ENCODE measurements at places on chromosomes 4 and X.

DNA sequence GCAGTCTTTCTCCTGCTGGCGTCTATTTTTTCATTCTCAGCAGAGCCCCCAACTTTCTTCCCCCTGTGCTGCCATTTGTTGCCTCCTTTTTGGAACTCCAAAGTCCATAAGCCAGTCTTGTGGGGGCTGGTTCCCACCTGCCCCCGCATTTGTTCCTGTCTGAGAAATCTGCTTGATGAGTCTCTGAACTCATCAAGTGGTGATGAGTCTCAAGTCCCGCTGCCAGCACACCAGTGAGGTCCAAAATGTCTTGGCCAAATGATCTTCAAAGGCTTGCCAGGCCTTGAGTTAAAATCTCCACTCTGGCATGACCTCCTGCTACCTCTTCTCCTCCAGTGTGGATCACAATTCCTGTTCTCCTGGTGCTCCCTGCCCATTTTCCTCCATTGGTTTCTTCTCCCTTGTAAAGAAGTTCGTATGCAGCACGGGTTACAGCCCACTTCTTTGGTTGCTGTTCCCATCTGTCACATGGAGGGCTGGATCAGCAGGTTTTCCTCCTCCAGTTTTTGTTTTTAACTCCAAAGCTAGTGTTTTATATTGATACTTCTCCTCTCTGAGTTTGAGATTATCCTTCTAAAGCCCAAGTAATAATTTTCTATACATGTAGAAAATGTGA is 72.7 kb upstream of the LIMCH1 start:
- no peak for DNase-seq

GRCh38 chrX:68822641-68823410 is 6.0 kb upstream of the EFNB1 start:
- no peak for DNase-seq

DNA sequence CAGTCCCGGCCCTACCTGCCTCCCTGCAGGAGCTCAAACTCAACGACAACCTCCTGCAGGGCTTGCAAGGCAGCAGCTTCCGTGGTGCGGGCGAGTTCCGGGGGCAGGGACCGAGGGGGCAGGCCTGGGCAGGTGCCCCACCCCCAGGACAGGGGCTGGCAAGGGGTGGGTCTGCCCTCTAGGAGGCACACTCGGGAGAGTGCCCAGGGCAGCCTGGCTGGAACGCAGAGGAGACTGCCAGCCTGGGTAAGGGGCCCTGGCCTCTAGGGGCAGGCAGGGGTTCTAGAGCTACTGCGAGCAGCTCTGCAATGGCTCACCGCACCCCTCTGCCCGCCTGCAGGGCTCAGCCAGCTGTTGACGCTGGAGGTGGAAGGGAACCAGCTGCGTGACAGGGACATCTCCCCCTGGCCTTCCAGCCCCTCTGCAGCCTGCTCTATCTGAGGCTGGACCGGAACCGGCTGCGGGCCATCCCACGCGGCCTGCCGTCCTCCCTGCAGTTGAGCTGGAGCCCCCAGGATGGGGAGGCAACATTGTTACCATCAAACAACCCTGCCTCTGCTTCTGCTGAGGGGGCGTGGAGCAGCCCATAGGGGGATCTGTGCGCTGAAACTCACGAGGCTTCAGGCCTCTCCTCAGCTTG is 12.1 kb upstream of the HAUS7 start:
- no peak for DNase-seq

- no peak for DNase-seq
Observed at GRCh38 chr4:118284169-118284568, 68.6 kb downstream of the PRSS12 start.

DNA sequence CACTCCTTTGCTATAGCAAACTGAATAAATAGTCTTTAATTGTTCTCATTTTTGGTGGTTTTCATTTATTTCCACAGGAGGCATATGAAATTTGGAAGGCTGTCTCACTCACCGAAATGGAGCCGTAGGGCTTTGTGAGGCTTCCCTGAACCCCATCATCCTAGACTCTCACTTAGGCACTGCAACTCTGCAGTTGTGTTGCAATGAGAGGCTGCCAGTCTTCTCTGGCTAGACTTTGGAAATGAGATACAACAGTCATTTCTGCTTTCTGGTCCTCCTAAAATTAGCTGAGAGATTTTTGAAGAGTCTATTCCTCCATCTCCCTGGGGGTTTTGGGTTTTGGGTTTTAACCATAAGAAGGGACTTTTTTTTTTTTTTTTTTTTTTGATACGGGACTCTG is 146.5 kb downstream of the SH3BGRL start:
- DNase-seq: no peak

DNA sequence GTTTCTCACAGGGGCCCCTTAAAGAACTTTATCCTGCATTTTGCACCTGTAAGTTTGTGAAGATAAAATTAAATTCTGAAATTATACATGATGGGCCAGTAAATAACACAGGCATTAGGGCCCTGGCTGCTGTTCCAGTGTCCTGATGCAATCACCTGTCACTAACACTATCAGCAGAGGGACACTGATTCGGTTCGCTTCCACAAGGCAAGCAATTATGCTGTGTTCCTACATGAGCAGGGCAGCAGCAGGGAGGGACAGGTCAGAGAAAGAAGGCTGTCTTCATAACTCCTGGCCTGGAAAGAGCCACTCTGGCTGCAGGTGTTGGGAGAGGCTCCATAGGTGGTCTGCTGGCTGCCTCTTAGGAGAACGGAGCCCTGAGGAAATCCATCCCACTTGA is 487.3 kb downstream of the MID1IP1 start:
- no peak for DNase-seq

DNA sequence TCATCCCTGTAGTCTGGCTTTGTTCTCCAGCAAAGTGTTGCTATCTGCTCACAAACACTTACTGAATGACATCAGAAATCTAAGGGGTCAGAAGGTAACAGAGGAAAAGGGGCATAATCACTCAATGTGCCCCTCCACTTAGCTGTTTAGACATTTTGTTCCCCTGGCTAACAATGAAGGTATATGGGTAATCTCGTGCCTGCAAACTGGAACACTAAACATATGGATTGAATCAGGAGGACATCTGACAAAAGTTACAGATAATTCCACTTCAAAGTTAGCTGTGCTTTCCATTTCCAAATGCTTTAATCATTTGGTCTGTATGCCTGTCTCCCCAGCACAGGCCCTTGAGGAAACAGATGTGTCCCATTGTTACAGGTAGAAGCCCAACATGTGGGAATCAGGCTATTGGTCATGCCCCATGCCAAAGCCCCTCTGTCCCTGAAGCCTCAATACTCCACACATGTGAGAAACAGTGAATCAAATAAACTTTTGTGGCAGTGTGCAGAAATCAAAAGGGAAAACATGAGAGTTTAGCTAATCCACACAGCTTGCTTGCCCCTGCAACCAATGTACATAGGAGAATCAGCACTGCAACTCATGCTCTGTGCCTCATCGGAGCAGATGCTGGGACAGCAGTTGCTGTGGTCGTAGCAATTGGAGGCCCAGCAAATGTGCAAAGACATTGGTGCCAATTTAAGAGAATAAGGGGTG is 111.7 kb downstream of the RNF150 start:
- DNase-seq: no peak

DNA sequence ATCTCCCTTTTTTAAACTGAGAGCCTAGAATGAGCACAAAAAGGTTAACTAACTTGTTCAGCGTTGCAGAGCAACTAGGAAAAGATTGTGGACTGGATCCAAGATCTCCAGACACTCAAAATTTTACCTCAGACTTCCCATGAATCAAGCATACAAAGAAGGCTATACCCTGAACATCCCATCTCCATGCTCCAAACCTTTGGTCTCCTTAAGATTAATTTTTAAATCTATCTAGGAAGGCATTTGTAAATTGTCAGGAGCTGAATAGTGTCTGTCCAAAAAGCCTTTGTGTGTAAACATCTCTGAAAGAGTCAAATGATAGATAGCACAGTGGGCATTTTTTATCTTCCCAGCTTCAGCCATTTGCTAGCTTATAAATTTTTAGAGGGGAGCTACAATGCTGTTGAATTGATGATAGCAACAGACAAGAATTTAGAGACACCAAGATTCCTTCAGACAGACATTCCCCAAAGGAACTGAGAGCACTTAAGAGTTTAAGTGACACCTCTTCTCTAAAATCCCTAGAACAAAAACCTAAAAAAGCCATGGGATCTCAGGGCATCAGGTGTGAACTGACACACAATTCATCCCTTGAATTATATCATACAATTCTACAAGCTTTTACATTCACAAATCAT is 480.8 kb upstream of the FAM241A start:
- no peak for DNase-seq

- DNase-seq: no peak
Observed at GRCh38 chr4:15488136-15488535, 18.5 kb downstream of the CC2D2A start.

DNA sequence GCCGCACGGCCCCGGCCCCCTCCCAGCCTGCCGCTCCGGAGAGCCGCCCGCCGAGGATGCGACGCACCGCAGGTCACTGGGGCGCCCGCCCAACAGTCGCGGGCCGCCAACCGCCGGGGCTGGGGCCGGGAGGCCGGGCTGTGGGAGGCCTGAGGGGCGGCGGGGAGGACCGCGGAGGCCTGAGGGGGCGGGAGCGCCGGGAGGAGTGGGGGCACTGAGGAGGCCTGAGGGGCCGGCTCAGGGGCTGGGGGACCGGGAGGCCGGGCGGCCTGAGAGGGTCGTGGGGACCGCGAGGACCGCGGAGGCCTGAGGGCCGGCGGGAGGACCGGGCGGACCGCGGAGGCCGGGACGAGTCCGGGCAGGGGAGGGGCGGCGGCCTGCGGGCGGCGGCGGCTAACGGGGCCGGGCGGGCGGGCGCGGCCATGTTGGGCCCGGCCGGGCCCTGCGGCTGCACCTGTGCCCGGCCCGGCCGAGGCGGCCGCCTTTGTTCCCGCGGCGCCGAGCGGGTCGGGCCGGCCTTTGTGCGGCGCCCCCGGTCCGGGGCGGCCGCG is 353 bp downstream of the NSD2 start:
- peak; percentile 21 for DNase-seq
